ENCODE measurements at places on chromosomes 6 and 20.

- no peak for DNase-seq
These were observed 363.9 kb downstream of the KIF16B start for GRCh38 chr20:16209357-16209756.

DNA sequence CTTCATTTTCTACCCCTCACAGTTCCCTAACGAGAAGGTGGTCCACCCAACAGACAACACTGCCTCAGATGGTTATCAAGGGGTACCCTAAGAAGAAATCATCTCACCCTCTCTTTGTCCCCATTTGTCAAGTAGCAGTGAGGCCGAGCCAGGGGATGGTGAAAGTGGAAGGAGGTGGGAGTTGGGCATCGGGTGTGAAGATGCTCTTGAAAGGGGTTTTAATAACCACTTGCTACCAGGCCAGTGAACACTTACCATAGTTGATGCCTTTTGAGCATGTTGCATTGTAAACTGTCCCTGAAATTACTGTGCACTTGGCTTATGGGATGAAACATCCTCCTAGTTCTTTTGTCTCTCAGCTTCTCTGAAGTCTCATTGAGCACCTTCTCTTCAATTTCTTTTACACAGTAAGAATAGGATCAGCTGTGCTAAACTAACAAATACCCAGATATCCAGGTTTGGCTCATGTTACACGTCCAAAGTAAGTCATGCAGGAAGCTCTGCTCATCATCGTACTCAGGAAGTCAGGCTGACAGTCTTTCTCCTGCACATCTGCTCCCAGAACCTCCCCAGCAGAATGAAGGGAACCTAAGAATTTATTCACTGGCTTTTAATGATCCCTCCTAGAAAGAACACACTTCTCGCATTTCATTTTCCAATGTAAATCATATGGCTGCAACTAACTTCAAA lies 13.3 kb downstream of the HLA-DPB1 start:
- no peak for DNase-seq

DNA sequence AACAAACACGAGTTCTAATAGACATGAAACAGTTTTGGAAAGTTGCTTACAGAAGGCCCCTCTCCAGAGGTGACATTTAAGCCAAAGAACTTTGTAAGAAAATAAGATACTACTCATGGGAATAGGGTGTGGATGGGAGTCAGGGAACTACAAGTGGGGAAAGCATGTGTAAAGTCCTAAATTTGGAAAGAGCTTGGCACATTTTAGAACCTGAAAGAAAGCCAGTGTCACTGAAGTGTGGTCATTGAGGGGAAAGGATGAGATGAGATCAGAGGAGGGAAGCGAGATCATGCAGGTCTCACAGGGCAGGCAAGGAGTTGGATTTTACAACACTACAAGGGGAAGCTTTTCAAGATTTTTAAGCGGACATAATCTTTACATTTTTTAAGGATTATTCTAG lies 38.0 kb downstream of the VGLL2 start:
- no peak for DNase-seq

DNA sequence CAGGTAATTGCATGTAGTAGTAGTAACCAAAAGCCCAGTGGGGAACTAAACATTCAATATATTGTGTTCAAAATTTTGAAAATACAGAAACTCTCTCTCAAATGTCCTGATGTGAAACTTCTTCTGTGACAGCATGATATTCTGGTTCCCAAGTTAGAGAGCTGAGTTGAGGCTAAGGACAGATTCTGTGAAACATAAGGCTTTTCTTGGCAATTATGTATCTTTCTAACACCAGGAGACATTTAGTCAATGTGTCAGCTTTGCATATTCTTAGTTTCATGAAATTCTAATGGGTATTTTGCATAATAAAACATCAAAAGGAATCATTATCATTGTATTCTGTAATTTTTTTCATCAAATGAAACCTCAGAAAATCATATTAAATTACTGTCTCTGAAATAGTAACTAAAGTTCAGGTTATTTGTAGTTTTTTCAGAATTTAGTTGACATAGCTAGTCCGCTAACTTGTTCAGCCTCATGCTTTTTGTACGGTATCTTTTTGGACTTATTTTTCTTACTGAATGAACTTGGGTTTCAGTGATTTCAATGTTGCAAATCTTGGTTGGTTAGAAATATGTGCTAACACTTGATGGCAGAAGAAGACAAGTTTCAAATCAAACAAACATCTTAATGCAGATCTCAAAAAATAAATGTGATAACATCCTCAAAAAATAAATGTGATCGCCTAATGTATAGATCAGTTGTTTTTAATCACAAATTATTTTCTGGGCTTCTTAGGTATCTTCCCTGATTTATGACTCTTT lies 70.4 kb downstream of the AKAP7 start:
- DNase-seq, result no peak

DNA sequence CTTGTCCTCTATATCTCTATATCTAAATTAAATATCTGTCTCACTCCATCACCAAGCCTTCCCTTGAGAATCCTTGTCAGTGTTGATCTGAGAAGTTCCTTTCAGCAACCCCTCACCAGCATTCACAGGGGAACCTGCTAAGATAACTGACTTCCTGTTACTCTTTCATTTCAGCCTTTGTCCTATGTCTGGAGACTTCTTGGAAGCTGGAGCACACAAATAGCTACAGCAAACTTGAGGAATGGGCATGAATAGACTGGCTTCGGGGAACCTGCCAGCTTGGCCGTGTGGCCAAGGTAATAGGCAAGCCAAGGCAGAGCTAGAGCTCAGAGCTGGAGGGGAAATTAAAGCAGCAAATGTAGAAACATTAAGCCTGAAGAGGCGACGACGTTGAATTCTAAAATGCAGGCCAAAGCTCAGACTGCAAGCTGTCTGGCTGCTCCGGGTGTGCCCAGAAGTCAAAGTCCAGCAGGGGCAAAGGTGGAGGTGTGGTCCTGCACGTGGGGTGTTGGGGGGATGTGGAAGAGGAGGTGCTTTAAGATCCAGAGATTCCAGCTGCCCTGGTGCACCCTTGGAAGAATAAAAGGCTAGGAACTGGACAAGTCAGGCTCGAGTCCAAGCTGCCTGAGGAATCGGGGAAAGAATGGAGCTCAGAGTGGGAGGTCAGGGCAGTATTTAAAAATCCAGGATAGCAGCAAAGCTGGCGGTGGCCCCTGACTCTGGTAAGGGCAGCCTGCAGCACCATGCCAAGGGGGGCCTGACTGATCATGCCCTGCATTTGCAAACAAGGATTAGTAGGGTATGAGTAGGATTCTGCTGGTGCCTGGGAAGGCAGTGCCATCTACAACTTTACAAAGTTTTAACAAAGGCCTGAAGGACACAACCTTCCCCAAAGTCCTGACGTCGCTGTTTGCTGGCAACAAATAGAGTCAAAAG lies 185.0 kb upstream of the SGK1 start:
- no peak for DNase-seq

DNA sequence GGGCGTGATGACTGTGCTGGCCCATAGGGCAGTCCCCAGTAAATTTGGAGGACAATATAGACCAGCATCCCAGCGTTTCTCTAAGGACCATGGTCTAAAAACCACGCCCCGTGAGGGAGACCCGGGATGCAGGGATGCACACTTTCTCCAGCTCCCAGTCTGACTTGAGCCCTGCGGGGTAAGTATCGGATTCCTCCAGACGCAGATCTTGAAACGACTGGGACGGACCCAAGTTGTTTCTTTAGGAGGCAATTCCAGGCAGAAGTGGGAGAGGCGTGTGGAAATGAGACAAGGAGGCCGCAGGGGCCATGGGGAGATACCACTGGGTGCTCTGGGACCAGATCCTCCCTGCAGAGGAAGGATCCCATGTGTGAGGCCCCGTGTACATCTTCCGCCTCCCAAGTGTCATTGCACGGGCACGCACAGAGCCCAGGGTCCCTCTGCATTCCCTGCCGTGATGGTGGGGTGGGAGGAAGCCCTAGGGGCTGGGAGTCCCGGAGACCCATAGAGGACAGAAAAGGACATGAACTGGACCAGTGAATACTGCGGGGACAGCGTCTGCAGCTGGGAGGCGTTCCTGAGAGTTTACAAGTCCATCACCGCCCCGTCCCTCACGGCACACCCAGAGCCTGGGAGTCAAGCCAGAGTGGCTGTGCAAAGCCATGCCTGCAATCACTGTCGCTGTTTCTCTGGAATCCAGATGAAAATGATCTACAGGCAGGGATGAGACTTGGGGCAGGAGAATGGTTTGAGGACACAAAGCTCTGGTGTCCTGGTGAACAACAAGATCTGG lies 522.9 kb downstream of the CDH26 start:
- DNase-seq, result no peak

DNA sequence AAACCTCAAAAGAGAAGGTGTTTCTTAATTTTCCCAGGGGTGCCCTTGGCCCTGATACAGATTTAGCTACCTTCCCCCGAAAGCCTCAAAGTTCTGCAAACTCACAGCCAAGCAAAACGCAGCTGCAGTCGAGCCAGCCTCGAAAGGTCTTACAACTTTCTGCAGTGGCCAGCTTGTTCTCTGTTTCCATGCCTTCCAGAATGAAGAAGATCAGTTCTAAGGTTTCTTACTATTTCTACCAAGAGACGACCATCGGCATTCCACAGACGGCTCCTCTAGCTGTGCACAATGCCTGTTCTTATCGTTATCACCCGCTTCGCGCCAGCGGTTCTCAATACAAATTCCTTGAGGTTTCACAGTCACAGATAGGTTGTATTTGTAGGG lies 28.5 kb upstream of the CCR6 start:
- no peak for DNase-seq

All from IMR-90 (cell line).